CD4-positive, alpha-beta T cell treated with Interleukin-17A for 1 hour (primary cell): ENCODE measurements at places on chromosomes 6 and 20.

DNA sequence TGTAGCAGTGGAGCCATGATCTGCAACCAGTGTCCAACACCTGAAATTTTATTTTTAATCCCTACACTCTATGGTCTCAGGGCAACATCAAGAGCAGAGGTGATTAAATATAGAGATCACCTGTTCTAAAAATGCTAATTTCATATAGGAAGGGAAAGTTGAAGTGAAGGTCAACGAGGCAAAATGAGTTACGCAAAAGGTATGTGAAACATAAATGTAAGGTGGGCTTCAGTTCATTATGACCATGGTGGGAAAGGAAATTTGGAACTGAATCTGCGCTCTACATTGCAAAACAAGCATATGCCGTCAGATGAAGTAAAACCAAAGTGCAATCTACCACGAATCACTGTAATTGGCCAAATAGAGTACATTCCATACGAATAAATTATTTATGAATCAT is 35.2 kb upstream of the STMND1 start:
- DNase-seq: no peak

DNA sequence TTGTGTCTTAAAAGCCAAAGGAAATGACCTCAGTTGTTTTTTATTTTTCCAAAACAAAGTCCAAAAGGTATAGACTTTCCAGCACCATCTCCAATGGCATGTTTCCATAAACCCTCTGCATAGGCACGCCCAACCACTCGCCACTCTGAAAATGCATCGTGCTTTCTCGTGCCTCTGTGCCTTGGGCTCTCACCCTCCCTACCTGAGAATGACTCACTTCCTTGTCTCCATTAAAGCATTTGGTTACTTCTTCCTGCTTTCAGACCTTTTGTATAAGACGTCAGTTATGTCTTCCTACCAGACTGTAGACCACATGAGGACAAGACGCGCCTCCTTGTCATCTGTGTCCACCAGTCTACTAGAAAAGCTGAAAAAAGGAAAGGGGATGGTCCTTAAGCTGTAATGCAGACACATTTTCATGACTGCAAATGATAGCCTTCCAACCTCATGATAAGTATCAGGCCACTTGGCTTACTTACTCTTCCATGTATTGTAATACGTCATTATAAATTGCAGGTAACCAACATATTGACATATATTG is 61.2 kb upstream of the CDYL start:
- DNase-seq: no peak

DNA sequence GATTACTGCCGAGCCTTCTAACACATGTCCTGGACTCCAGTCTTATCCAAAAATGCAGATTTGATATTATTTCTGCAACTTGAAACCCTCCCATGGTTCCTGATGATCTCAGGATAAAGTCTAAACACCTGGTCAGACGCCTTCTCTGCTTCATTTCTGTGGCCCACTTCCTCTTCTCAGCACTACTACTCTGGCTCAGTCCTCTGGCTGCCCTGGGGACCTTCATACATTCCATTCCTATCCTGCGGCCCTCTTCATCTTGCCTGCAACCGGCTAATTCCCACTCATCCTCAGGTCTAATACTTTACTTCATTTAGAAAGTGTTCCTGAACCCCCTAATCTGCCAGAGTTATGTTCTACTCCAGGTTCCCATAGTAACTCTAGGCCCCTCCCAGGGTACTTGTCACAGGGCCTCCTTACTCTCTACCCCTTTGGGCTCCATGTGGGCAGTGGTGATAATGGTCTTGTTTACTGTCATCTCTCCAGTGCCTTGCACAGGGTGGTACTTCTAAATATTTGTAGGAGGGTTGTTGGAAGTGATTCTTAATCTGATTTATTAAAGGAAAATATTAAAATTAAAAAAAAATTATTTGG is 18.9 kb downstream of the MAN1A1 start:
- no peak for DNase-seq

DNA sequence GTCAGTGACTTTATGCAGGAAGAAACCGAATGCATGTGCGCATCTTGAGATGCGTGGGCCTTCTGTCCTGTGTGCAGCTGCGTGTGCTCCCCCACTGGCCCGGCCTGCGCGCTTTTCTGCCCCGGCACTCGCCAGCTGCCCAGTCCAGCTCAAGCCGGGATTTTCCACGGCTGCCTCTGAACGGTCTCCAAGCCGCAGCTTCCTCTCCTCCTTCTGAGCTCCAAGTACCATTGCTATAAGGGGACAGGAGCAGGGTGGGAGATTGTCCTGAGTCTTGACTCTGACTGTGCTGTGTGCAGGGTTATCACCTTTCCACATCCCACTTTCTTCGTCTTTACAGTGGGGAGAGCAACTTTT is 302.8 kb downstream of the THBS2 start:
- DNase-seq: no peak

DNA sequence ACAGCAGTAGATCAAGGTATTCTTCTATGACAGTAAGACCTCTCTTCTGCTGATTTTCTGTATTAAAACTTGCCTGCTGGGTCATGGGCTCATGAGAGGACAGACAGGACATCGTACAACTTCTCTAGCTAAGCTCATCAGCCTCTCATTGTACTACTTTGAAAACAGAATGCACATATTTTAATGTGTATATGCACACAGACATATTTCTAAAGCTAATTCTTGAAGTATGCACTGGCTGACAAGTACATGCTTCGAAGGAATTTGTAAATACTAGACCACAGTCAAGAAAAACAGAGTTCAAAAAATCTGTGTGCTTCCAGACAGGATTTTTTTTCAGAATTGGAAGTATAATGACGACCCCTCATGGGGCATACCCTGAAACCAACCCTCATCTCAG is 81.7 kb upstream of the CD83 start:
- no peak for DNase-seq

DNA sequence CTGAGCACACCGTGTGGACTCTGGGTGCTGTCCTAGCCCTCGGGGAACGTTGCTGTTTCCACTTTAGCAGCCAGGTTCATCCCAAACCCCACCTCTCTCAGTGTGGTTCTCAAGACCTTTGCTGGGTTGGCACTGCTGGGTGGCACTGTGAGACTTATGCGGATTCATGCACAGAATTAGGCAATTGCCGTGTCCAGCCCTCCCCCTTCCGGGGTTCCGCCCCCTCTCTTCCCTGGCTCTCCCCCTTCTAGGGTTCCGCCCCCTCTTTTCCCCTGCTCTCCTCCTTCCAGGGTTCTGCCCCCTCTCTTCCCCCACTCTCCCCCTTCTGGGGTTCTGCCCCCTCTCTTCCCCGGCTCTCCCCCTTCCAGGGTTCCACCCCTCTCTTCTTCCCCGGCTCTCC is 39.8 kb upstream of the SLCO4A1 start:
- DNase-seq: peak; percentile 38

- no peak for DNase-seq
Measured at GRCh38 chr6:142542704-142543233, 241.0 kb downstream of the ADGRG6 start.

- no peak for DNase-seq
Measured at GRCh38 chr6:63527658-63528514, 44.4 kb upstream of the LOC128125822 start.
